NCI-H187 treated with DMSO at 0.1 percent for 48 hours (cell line): ENCODE measurements at places on chromosomes 7 and 10.

DNA sequence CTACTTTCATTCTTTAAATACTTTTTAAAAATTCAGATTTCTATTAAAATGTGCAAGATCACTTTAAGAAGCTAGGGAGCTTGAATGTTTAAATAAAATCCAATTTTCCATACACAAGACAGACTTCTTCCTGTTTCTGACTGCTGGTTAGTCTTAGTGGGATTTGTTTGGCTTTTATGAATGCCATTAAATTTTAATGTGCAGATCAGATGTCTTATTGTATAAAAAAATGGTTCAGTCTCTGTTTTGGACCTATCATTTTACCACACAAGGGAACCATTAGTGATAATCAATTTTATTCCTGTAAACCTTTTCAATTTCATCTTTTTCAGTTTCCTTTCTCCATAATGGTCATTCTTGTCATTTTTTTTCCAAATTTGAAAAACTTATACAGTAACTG is 63.2 kb downstream of the VCL start:
- no peak for DNase-seq

DNA sequence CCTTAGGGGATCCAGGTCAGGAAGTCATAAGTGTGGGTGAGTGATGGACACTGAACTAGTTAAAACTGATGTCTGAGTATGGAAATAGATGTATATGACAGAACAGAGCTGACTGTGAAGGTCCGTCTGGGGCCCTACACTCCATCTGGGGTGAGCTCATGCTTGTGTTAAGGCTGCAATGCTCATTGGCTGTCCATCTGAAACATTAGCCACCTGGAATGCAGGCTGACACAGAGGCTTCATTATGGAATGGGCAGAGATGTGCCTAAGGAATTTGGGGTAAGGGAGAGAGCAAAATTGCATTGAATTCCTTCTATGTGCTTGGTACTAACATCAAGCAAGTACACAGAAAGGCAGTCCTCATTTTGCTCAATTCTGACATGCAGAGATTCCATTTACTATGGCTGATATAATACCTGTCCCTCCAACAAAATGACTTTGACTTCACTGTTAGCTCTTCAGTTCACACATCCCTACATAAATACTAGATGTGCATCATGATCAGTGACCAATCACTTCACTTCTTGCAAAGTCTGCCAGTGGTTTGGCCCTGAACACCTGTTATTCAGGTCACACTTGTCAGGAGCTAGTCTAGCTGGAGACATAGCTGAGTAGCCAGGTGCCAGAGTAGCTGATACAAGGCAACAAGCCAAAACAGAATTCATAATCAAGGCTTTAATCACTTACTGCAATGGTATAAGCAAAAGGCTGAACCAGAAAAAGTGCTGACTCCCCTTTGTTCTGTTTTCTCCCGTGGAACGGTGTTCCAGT is 128.9 kb upstream of the VWC2 start:
- no peak for DNase-seq

- DNase-seq = no peak
Observed at GRCh38 chr7:39691821-39692220, 68.4 kb downstream of the RALA start.

DNA sequence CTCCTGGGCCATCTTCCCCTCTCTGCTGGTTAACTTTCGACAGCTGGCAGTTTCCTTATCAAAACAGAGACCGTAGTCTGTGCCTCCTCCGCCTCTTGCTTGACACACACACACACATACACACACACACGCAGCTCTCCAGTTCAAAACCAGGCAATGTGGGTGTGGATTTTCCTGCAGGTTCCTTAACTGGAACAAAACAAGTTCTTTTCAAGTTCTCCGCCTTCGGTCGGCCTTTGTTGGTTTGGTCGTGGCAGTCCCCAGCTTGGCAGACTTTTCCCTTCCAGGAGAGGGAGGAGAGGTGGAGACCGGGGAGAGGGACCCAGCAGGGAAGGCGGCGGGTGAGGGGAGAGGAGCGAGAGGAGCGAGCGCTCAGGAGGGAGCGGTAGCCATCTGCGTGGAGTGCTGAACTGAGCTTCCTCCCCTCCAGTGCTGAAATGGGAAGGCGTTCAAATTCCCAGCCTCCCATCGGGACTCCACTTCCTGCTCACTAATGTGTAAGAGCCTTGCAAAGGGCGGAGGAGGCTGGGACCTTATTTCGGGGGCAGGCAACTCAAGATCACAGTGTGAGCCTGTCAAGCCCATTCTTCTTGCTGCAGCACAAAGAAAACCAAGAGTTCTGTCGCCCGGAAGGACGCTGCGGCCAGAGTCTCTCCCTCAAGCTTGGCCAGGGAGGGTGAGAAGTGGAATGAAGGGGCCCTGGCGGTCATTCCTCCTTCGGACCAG is 120.6 kb downstream of the PRPF18 start:
- no peak for DNase-seq

DNA sequence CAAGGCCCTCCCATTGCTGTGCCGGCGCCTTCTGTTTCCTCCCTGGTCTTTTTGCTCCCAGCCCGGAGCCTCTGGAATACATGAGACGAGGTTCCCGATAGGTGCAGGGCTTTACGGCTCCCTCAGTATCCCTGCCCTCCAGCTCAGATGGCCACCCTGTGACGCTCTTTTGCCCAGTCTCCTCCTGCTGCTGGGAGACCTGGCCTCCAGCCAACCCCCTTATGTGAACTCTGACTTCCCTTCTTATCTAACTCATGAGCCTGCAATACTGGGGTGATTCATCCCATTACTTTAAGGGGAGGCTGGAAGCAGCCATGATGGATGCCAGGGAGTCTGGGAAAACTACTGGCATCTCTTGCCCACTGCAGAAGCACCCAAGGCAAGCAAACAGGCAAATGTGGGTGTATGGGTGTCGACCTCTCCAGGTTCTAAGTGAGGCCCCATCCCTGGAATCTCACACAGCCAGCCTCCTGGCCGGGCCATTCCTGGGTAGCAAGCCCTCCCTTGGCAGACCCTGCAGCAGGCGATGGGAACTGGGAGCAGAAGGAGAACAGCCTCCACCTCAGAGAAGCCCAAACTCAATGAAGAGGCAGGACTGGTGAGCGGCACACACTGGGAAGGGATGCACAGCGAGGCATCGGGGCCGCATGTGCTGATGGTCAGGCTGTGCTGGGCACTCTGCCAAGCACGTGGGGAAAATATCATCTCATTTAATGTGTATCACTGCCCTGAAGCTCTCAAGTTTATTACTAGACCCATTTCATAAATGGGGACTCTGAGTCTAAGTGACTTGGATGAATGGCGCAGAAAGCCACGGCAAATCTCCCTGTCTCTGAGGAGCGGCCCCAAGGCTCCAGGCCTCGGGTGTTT is 97.5 kb downstream of the FAM53B start:
- no peak for DNase-seq
